Smooth muscle cell of bladder (primary cell): ENCODE measurements at places on chromosomes 12 and 14. TPM values are rescaled to one million over a fixed set of nuclear protein-coding genes. Genes with fewer than 3 reads are reported as not detected.

C12orf50 gene
- total RNA-seq, result under 0.01 TPM in 1 of 2 replicates, not detected in the other

TMX1 gene
- total RNA-seq, result 38.3 and 45.6 TPM in 2 replicates

WDHD1 gene
- total RNA-seq, result 7.7 and 8.7 TPM in 2 replicates

EXOC3L4 gene
- total RNA-seq, result 0.65 and 1.6 TPM in 2 replicates

SLC10A1 gene
- not detected in 2 replicates for total RNA-seq

TMEM132D gene
- total RNA-seq, result under 0.01 TPM in 1 of 2 replicates, not detected in the other

CDH24 gene
- 3.3 and 6.2 TPM in 2 replicates for total RNA-seq

ANG gene
- 5.1 and 10.4 TPM in 2 replicates for total RNA-seq

ACTR10 gene
- 40.7 and 50.8 TPM in 2 replicates for total RNA-seq

GSKIP gene
- total RNA-seq, result 24.0 and 25.6 TPM in 2 replicates

CLEC4C gene
- not detected in 2 replicates for total RNA-seq

LRRIQ1 gene
- 0.14 and 0.28 TPM in 2 replicates for total RNA-seq

AEBP2 gene
- total RNA-seq, result 15.4 and 22.6 TPM in 2 replicates

CRACR2A gene
- 5.1 and 9.0 TPM in 2 replicates for total RNA-seq

IL22 gene
- total RNA-seq, result not detected in 2 replicates

CCDC197 gene
- total RNA-seq, result not detected in 2 replicates
